ENCODE measurements at places on chromosomes 5 and 9.
A peak's percentile ranks its signal among the peaks of the same experiment; 100 is the strongest.

- peak; percentile 44 for DNase-seq
Observed at GRCh38 chr5:104412649-104413240, 850.2 kb upstream of the NUDT12 start.

GRCh38 chr5:150137997-150138396 lies 17.6 kb downstream of the PDGFRB start:
- no peak for DNase-seq

DNA sequence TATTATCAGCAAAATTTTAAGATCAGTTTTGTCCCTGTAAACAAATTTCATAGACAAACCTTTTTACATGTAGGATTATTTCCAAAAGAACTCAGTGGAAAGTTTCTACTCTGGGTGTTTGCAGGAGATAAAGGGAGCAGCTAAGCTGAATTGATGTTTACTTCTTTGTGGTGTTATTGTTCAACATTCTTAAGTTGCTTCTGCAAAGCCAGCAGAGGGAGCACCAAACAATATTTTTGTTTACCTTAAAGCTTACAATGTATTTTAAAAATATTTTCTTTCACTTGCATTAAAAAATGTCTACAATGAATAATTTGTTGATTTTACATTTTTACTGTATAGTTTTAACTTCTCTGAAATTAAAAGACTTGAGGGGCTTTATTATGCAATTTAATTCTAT lies 135.4 kb downstream of the ATG10 start:
- no peak for DNase-seq

- DNase-seq: no peak
Observed at GRCh38 chr5:24616566-24616965, 28.2 kb downstream of the CDH10 start.

- no peak for DNase-seq
Observed at GRCh38 chr9:68978066-68978465, 35.8 kb downstream of the PRKACG start.

DNA sequence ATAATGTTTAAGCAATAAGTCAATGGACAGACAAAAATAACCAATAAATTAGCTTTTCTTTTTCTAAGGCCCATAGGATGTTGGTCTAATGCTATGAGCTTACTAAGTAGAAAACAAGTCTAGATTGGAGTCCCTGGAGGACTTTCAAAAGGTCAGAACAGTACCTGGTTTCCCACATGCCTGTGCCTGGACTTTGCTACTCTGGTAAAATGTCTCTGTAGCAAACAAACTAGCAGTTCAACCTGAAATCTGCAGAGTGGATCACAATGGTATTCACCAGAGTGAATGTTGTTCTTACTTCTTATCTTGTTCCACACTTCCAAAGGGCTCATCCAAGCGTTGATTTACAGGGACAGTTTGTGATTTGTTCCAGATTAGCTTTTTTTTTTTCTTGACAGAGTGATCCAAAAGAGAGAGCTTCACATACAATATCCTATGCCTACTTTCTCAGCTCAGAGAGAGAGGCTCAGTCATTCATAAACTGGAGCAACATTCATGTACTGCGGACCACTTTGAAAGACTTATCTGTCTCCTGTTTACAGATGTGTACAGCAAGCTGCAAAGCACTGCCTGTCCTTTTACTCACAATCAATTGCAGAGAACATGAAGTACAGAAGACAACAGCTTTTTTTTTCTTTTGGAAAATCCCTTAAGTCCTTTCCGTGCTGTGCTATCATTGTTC lies 466.1 kb downstream of the SPATA31D1 start:
- no peak for DNase-seq

- no peak for DNase-seq
Observed at GRCh38 chr9:93701494-93702218, 125.3 kb downstream of the PHF2 start.

- DNase-seq: no peak
Observed at GRCh38 chr5:141960018-141960417, 2.0 kb upstream of the PCDH12 start.

GRCh38 chr9:6367128-6367890 lies 39.1 kb downstream of the TPD52L3 start:
- DNase-seq: no peak

DNA sequence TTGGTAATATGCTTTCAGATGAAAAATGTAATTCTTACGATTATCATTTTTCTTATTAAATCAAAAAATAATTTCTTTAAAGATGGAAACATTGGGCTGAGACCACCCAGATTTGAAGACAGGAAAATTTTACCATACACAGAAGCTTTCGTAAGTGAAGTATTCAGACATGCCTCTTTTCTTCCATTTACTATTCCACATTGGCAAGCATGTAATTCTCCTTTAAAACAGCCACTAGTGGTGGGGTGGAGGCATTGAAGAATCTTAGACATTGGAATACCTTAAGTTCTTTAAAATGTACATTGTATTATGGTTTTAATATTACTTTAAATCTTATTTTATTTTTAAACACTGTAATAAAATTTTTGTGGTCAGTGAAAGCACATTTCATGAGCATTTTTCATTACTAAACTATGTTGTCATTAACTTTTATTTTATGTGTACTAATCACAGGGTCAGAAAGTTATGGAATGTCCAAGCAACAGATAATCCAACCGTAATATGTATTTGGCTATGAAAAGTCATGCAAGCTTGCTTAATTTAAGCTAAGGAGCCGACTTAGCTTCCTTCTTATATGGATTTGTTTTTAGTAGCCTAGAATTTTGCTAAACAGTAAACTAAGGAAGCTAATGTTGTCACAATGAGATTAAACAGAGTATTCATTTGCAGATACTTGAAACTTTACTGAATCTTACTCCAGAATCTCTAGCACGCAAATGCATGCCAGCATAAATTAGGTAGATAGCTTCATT lies 97.4 kb upstream of the ALDH1A1 start:
- no peak for DNase-seq

DNA sequence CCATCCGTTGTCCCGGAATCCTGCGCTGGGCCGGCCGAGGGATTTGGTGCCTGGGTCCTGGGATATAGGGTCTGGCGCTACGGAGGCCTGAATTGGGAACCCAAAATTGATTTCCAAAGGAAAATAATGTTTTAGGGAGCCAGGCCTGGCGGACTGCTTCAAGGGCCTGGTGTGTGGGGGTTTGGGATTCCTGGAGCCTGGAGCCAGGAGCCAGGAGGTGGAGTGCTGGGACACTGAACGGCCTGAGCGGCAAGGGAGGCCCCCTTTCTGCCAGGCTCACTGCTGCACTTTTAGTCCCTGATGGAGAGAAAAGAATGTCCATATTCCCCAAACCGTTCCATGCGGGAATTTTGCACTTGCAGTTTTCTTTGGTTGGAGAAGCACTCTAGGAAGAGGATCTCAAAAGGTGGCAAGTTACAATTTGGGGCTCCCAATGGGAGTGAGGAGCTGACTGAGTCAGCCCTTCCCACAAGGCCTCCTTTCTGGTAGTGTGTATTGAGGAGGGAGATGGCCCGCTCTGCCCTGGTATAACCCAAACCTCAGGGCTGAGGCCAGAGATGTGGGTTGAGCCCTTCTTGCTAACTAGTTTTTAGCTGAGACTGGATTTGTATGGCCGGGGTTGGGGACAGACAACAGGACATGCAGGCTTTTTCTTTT lies 2.2 kb downstream of the LMX1B start:
- peak; percentile 38 for DNase-seq

GRCh38 chr5:3590967-3591900 lies 4.4 kb upstream of the IRX1 start:
- DNase-seq: no peak

DNA sequence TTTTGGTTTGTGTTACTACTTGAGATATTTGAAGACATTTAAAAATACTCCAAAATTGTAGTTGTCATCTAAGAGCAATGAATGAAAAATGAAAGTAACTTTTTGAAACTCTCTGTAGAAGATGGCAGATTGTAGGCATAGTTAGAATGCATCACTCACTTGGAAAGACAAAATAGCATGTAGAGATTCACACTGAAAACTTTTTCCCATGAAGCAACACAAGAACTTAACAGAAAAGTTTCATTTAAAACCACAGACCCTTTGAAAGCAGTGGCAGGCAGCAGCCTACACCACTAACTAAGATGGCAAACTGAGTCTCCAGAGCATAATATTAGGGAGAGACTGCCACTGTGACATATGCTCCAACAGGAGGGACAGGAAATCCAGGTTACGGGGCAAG lies 18.9 kb upstream of the FAM174A start:
- DNase-seq: no peak

GRCh38 chr9:76101491-76101890 lies 211.0 kb downstream of the PCSK5 start:
- DNase-seq: no peak

GRCh38 chr5:127960270-127960691 lies 123.3 kb upstream of the SLC12A2 start:
- DNase-seq: no peak

DNA sequence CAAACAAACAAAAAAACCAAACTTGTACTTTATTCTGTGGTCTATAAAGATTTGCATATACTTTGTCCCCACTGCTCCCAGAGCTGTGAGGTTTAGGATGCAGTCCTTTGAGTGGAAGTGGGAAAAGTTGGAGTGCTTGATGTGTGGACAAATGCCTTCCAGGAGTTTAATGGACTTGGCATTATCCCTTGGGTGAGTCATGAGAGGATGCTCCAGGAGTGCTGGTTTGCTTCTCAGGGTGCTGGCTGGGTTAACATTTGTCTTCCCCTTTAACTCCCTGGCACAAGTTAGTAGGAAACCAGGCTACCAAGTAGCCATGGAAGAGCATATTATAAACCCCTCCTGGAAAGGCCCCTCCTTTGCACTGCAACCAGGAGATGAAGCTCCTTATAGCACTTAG lies 417.4 kb upstream of the RIOK2 start:
- DNase-seq: no peak

- no peak for DNase-seq
Observed at GRCh38 chr9:4541856-4542255, 51.6 kb downstream of the SLC1A1 start.

GRCh38 chr5:132425009-132425937 lies 55.8 kb downstream of the SLC22A5 start:
- no peak for DNase-seq

- DNase-seq: peak; percentile 61
Observed at GRCh38 chr5:37477426-37477825, 98.3 kb downstream of the WDR70 start.

DNA sequence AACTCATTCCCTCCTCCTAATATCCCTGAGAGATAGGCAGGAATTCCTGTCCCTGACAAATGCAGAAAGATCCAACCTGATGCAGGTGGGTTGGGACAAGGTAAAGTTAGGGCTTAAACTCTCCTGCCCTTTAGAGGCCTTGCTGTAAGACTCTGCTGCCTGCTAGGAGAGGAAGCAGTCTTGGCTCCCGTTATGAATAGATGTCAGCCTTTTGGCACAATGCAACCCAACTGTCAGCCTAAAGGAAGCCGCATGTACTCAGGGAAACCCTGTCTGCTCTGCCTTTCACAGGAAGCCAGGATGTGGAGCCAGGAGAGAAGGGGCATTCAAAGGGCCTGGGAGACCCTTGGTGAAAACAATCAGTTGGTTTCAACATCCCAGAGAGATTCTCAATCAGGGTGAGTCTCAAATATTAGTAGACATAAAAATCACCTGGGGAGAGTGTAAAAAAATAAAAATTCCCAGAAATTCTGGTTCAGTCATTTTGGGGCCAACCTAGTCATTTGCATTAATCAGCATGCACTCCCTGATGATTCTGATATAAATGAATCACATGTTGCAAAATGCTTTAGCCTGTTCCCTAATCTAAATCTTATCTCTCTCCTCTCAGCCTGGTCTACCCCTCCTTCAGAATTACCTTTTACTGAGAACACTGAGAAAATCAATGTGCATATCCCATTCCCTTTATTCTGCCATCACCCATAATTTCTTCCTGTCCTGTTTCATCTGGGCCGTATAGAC lies 136.2 kb upstream of the TRIM32 start:
- no peak for DNase-seq

DNA sequence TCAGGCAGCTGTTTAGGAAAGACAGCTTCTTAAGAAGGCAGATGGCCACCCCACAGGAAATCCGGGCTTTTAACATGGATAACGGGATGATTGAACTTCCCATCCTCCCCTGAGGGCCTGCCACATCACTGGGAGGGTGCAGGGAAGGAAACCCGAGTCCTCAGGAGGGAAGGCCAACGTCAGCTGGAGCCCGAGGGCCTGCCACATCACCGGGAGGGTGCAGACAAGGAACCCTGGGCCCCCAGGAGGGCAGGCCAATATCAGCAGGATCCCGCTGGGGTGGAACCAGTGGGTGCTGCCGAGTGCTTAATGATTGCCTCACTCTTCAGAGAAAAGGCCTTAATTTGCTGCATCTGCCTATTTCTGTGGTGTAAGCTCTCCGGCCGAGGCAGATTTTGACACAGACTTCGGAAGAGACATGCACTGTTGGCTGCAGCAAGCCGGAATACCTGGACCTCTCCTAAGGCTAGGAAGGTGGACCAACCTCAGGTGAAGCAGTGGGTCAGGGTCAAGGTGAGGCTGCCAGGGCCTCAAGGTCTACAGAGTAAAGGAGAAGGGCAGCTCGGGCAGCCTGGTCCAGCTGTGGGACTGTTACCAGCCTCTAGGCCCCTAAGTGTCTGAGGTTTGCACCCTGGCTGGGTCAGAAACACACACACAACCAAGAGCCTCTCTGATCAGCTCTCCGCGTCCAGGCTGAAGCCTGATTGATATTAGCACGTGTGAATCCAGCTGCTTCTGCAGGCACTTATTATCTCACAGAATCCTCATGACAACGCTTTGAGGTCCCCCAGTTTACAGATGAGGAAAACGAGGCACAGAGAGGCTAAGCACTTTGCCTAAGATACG lies 14.8 kb upstream of the COL5A1 start:
- DNase-seq: no peak

GRCh38 chr5:27639005-27639612 lies 600.7 kb upstream of the CDH9 start:
- DNase-seq: no peak

- DNase-seq: no peak
Observed at GRCh38 chr5:6644794-6645241, 11.6 kb downstream of the SRD5A1 start.

GRCh38 chr9:120441426-120442307 lies 138.3 kb downstream of the CDK5RAP2 start:
- no peak for DNase-seq

GRCh38 chr5:92775711-92776615 lies 805.1 kb downstream of the NR2F1-AS1 start:
- no peak for DNase-seq

DNA sequence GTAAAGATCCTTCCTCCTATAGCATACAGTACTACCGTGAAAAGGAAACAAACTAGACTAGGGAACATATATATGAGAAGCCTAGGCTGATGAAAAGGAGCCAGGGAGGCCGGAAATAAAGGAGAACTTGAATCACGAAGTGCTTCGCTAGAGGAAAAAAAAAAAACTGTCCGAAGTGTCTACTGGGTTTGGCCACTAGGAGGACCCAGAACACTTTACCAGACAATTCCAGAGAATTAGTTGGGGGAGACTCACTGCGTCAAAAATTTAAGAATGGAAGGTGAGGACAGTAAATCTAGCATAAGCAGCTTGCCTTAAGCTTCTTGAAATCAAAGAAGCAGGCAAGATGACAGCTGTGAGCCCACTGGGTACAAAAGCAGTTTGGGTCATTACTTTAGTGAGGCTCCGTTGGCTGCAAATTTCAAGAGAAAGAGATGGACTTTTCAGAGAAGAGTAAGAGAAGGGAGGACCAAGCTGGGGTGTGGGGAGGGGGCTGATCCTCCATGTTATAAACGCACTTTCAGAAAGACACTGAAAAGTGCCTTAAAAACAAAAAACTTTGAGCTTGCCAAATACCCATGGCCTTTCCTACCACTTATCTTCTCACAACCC lies 47.4 kb downstream of the P4HA2 start:
- peak; percentile 66 for DNase-seq

GRCh38 chr9:130927338-130927737 lies 11.7 kb downstream of the FIBCD1 start:
- no peak for DNase-seq

- DNase-seq: no peak
Observed at GRCh38 chr9:84519413-84519812, 150.1 kb upstream of the NTRK2 start.
